ENCODE measurements at places on chromosomes 2 and 18.

DNA sequence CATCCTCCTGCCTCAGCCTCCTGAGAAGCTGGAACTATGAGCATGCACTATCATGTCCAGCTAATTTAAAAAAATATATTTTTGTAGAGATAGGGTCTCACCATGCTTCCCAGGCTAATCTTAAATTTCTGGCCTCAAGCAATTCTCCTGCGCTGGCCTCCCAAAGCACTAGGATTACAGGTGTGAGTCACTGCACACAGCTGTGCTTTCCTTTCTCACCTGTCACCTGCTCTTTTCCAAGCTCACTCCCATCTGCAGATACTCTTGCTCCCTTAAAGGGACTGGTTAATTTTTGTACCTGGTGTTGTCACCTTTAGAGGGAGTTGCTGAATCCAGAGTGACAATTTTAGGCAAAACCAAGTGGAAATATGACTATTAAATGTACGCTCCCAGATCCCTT lies 178.2 kb downstream of the LOXHD1 start:
- DNase-seq, result no peak

DNA sequence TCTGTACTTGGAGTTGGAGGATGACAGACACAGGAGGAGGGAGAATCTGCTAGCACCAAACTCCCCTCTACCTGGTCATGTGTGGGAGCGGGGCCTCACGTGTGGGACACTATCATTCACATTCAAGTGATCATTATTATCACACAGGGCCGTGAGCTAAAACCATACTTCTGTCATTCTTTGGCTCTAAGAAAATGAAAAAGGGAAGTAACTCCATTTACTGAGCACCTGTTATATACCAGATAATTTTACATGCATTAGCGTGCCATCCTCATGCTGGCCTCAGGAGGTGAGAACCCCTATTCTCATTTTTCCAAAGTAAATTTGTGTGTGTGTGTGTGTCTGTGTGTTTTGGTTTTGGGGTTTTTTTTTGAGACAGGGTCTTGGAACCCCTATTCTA lies 150.1 kb downstream of the GLI2 start:
- DNase-seq, result no peak

- DNase-seq, result no peak
Measured at GRCh38 chr18:52409727-52410126, 69.7 kb downstream of the DCC start.

DNA sequence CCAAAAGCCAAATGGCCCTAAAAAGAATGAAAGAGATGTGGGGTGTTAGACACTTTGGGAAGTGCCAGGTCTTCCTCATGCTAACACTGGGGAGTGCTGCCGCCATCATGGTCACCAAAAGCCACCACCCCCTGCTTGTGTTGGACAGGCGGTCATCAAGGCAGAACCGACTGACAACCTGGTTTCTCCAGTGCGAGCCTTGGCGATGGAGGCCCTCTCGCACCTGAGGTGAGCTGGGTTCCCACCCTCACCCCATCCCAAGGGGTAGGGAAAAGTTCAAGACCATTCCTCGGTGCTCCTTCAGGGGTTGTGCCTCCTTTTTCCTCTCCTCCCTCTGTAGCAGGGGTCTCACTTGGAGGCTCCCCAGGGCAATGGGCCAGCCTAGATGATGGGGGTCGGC lies 33.6 kb downstream of the MROH2A start:
- no peak for DNase-seq

DNA sequence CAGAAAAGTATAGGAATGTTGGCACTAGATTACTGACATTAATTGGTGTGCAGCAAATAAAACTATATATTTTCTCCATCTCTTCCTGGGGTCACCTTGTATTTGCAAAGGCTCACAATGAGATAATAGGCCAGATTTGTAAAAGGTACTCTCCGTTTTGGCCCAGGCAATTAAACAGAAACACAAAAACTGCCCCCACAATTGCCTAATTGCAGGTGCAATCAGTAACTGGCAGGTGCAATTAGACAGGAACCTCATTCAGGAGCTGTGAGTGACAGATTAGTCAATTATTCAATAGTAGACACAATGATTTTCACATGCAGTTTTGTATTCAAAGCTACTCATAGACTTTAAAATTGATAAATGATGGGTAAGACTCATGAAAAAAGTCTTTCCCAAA lies 451.4 kb upstream of the ID2 start:
- no peak for DNase-seq

DNA sequence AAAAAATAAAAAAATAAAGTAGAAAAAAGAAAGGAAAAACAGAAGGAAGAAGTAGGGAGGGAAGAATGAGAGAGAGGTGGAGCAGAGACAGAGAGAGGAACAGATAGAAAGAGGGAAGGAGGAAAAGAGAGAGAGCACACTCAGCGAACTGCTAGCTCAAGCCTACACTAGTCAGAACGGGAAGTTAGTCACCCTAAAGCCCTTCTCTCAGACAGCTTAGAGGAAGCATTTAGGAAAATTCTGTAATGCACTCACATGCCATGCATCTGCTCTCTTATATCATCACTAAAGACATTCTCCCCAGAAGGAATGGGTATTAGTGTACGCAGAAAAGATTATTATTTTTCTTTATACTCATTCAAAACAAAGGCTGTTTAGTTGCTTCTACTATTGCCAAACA lies 68.1 kb upstream of the SULT1C3 start:
- DNase-seq, result no peak

DNA sequence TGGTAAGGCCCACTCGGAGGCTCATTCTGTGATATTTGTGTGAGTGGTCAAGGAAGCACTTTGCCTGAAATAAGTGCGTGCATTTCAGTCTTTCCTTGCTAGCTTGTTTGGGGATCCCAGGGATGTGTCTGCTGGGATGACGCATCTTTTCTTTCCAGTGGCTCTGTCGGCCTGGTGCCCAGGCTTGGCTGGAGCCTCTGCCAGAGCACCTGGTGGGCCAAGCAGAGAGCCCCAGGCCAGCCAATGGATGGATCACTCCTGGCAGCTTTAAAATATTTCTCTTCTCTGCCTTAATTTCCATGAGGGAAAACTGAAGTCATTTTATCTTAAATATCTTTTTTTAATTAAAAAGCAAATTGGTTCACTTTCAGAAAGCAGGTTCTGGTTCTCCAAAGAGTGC lies 501.8 kb upstream of the HS6ST1 start:
- no peak for DNase-seq

All from fibroblast of skin of left quadriceps (primary cell).